Stromal cell of bone marrow (primary cell): ENCODE measurements at places on chromosomes 4 and X.

- no peak for DNase-seq
Measured at GRCh38 chrX:22424122-22424915, 151.6 kb downstream of the CBLL2 start.

DNA sequence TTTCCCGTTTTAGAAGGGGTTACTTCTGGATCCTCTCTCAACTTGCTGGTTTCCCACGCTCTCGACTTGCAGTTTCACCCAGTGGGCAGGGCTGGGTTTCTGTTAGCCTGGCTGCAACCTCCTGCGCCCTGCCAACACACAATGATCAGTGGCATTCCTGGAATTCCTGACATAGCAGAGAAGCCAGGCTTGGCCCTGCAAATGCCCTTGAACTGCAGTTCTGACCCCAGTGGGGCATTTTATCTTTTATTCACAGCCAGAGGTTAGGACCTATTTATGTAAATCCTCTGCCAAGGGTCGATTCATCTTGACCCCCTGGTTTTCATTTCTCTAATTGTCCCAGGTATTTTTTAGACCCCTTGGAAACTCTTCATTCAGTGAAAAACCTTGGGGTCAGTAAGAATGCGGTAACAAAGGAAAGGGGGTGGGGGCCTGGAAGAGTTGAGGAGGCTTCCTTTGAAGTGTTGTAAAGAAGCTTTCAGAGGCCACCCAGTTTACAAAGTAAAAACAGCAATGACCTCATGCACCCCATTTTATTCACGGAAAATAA, 217.6 kb downstream of the ZNF674 start:
- no peak for DNase-seq

GRCh38 chr4:168361365-168362024, 42.9 kb upstream of the DDX60 start:
- no peak for DNase-seq

DNA sequence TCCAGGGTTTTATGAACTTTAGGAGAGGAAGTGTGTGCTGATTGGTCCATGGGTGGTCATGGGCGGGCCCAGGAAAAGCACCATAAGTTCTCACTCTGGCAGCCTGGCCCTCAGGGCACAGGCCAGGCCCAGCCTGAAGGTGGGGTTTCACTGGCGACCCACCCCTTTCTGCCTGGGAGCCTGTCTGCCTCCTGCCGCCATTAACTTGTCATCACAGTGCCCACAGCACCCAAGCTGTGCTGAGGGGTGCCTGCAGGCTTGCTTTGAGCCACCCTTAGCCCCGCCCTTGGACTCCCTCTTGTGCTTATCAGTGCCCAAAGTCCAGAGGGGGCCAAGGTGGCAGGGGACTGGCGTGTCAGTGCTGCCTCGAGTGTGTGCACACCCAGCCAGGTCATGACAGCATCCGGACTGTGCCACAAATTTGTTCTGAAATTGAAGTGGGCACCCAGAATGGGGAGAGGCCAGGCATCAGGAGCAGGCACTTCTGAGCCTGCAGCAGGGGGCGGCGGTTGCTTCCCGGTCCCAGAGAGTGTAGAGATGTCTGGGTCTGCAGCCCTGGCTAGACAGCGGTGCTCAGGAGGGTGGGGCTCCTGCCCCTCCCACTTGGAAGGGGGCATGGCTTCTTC, 455.6 kb downstream of the TMA16 start:
- no peak for DNase-seq

DNA sequence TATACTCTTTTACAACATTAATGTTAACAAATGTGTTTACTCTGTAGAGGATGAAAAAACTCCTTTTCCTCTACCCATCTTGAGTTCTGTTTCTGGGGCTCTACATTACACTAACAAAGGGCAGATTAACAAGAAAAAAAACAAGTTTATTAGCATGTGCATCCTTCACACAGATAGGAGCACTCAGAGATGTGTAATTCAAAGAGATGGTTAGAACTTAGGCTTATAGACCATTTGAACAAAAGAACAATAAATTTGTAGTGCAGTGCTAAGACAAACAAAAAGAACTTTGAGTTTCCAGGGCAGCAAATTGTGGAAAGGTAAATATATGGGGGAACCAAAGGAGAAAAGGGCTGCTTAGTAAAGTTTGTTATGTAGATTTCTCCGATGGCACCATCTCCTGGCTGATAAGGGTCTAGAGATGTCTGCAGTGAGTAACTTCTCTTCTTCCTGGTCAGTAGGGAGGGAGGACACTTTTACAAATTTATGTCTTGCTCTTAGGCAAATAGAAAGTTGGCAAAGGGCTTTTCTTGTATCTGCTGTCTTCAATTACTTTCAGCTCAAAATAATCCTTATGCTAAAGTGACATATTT, 1249.9 kb upstream of the TENM3 start:
- no peak for DNase-seq

GRCh38 chrX:133384454-133384853, 30.8 kb downstream of the GPC4 start:
- no peak for DNase-seq

DNA sequence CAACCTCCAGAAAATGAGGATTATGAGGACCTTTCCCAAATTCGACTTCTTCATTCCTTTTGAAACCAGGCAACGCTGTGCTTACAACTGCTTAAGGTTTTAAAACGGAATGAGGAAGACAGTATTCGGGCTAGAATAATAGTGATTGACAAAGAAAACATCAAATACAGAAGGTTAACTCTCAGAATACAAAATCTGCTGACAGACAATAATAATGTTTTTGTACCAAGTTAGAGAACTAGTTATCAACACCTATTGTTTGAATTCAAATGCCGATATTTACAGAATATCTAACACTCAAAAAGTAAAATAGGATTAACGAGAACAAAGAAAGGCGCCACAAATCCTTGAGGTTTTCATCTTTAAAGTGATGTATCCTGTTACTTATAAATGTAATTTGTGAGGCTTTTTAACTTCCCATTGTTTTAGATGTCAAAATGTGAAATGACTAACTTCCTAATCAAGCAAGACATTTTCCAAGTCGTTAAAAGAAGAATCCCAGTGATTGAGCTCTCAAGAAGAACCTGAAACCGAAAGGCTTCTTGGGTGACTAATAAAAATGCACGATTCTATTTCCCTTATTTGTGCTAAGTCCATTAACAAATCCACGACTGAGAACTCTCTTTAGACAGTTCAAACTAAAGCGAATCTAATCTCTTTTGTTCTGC, 118.3 kb downstream of the SORBS2 start:
- no peak for DNase-seq

- DNase-seq: peak; percentile 45
Measured at GRCh38 chrX:141176586-141177451, at the start of gene LDOC1. TSS of gene LDOC1 (minus strand) at chrX:141177129. CDS start at chrX:141177021, 108 bp downstream.

DNA sequence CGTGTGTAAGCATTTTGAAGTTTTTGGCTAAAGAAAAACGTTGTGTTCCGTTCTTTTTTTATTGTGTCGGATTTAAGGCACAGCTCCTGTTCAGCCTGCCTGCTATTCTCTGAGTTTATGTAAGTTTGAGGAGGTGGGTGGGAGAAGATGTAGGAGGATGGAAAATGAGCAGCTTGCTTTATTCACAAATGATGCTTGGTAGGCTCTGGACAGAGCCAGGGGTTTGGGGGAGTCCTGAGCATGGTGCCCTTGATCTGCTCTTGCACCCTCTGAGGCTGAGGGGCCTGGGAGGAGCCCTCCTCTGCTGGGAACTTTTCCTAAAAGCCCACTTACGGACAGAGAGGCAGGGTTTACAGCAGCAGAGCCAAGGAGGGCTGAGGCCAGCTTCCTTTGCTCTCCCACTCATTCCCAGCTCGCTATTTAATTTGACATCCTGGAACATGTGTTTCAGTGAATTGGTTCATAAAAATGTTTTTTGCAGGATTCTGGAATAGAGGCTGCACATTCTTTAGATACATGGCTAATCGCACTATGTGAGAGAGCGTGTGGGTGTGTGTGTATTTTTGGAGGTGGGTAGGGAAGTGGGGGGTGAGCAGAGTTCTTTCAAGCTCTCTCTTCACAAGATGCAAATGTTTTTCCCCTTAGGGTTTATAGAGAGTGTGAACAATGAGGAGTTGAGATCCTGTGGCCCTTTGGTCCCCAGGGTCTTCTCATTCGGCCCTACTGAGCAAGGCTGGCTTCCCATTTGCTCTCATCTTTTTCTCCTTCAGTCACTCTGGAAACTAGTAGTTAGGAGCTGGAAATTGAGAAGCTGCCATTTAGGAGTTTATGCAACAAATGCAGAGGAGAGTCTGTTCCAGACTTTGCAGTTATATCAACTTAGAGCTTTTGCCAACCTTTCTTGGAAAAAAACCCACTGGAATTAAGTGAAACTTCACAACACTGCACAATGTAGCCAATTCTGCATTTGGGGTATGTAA, 32.1 kb downstream of the TMEM131L start:
- DNase-seq: peak; percentile 28

DNA sequence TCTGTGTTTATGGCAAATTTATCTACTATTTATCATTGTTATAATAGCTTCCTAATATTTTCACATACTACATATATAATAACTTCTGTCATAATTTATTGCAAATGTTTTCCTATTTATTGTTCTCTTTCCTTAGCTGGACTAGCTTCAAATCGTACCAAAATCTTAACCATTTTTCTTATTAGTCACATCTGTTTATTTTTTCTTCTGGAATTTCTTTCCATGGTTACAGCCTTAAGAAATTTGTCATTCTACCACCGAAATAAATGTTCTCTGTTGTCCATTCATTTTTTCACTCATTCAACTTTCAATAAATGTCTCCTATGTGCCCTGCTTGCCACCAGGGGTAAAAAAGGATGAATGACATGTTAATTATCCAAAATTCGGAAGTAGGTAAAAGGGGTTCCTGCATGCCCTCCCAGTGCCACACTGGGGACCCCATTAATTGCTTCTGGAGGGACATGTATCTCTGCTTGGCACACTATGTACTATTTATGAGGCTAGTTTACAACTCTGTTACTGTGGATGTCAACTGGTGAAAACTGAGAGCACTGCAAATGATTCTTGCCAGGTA, 182.1 kb downstream of the SH3KBP1 start:
- no peak for DNase-seq

DNA sequence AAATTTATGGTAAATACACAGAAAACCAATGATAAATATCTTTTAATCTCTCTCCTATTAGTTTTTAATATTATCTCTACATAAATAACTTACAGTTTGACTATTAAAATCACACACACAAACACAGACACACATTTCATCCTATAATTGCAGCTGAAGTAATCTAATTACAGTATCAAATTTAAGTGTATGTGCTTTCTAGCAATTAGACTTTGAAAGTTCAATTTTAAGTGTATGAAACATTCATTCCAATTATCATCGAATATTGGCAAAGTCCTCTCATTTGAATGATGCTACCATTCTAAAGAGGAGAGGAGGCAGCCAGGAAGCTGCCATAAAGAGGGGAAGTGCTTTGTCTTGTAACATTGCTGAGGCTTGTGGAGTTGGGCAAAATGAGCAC, 221.2 kb upstream of the PABPC4L start:
- no peak for DNase-seq

DNA sequence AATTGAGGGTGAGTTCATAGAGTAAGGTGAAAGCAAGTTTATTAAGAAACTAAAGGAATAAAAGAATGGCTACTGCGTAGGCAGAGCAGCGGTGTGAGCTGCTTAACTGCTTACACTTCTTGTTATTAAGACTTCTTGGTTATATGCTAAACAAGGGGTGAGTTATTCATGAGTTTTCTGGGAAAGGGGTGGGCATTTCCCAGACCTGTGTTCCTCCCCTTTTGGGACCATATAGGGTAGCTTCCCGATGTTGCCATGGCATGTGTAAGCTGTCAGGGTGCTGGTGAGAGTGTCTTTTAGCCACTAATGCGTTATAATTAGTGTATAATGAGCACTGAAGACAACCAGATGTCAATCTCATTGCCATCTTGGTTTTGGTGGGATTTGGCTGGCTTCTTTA, 126.5 kb downstream of the ARSF start:
- DNase-seq: no peak

DNA sequence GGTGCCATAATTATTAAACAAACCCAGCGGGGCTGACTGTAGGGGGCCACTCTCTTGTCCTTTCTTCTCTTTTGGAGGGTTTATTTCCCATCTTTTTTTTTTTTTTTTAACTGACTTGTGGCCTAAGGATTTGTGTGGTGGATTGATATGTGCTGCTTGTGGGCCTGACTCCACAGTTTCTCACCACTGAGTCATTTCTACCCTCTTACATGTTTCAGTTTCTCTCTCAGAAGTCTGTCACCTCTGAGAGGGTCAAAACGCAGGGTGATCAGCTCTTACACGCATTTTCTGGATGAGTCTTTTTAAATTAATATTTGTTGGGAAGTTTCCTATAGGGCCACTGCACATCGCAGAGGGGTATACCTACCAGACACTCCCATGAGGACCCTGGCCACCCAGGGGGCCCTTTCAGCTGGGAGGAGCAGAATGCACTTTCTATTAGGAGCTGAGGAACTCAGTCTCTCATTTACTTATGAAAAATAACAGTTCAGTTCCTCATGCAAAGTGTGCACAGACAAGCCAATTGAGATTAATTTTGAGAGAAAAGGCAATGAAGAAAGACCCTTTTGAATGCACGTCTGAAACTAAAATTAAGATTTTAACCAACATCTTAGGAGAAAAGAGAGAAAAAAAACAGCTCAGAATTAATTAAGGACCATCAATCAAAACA, 407.9 kb downstream of the TECRL start:
- DNase-seq: no peak

DNA sequence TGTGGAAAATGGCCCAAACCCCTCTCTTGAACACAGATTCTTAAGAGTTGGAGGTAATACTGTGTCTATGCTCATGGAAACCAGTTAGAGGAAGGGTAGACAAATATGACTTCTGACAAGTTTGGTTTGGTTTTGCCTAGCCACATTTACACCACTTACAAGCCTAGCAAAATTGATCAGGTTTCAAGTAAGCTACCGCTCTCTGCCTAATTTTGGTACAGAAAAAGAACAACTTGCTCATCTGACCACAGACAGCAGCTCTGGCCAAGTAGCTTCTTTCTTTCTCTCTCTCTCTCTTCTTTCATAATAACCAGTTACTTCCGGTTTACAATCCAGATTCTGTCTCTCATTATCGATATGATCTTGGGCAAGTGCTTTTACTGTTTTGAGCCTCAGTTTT, 260.0 kb downstream of the GLUD2 start:
- DNase-seq: peak; percentile 6

- peak; percentile 44 for DNase-seq
Measured at GRCh38 chr4:138310991-138311390, 68.8 kb upstream of the SLC7A11 start.

- no peak for DNase-seq
Measured at GRCh38 chr4:74366367-74366911, 1.5 kb downstream of the EREG start.

GRCh38 chr4:147689067-147689466, 5.1 kb upstream of the PRMT9 start:
- no peak for DNase-seq

DNA sequence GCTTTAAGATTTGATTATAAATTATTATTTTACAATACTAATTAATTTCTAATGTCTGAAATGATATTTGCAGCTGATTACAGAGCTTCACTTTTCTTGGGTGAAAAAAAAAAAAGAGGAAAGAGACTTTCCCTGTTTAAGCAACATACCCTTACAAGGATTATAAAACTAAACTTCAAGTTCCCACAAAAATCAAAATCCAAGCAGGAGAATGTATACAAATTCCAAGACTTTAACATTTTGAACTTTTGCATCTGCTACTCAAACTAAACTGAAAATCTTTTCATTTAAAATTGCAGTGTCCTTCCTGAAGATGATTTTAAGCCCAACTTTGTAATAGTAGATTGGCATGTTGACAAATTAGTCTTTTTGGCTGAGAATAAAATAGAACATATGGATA, 742.4 kb upstream of the INTU start:
- no peak for DNase-seq
